Stimulated activated CD4-positive, alpha-beta T cell treated with anti-CD3 and anti-CD28 coated beads, Interleukin-2, amount 100 ng/mL, for 24 hours (primary cell): ENCODE measurements at places on chromosomes 11 and 22.

DNA sequence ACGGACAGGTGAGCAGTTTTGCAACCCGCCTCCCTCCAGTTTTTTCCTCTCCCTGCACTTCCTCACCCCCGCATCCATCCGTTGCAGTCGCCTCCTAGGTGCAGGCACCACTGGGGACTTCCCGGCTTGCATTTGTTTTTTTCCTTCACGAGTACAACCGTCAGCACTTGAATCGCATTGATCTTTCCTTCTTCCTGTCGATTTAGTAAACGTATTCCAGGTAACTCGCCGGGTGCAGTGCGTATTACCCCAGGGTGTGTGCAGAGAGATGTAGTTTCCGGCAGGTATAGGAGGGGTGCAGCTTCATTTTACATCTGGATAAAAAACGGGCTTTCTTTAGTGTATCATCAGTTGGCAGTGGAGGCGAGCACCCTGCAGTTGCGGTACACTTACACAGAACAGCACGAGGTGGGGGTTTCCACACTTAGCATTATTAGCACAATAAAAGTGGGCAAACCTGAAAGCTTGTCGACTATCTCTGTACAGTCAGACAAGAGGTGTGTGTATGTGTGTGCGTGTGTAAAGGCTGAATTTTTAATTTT is at the start of gene SORL1-AS1:
Gene SORL1-AS1 (minus strand): TSS at position 359 of the 542 bp plus-strand sequence.
- DNase-seq = peak; percentile 70

DNA sequence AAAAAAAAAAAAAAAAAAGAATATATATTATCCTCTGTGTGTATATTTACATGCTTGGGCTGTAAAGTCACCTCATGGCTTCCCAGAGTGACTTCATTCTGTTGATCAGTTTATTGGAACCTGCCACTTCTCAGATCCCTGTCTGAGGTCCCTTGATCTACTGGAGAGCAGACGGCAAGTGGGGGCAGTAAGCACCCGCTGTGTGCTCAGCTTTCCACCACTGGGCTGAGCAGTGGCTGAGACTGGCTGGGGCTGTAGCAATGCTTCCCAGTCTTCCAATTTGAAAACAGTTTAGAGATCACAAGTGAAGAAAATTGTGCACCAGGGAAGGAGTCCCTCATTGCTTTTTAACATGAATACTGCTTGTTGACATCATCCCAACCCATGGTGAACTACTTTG is 6.9 kb upstream of the RBM4B start:
- no peak for DNase-seq

DNA sequence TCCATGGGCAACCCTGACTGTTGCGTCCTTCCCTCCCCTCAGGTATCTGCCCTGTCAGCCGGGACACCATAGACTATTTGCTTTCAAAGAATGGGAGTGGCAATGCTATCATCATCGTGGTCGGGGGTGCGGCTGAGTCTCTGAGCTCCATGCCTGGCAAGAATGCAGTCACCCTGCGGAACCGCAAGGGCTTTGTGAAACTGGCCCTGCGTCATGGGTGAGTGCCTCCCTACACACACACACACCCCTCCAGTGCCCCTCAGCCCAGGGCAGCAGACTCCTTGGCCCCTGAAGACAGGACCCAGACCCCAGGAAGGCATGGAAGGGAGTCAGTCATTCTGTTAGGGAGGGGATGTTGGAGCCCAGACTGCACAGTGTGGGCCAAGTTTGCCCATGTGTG is 17.9 kb upstream of the UVRAG start:
- no peak for DNase-seq

DNA sequence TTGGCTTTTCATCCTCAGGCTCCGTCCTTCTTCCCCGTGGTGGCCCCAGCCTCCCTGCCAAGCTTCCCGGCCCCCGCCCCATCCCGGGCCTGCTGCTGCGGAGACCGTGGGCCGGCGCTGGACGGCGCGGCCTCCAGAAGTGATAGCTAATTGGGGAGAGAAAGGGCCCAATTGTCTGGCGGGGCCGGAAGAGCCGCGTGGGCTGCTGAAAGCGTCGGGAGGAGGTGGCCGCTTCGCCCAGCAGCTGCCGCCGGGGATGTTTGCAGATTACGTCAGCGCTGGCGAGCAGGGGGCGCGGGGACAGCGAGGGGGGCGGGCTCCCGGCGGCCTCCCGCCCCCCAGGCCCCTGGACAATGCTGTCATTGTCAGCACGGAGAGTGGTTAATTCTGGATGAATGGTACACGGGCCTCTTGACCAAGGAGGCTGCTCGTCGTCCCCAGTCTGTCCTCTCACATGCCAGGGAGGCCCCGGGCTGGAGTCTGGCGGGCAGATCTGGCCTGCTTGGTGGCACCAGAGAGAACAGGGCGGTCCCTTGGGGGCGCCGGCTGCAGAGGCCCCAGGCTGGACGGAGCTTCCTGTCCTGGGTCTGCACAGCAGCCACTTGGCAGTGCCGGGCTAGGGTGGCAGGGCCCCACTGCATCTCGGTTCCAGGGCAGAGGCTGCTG is 1.6 kb downstream of the SMIM38 start:
- DNase-seq = no peak

DNA sequence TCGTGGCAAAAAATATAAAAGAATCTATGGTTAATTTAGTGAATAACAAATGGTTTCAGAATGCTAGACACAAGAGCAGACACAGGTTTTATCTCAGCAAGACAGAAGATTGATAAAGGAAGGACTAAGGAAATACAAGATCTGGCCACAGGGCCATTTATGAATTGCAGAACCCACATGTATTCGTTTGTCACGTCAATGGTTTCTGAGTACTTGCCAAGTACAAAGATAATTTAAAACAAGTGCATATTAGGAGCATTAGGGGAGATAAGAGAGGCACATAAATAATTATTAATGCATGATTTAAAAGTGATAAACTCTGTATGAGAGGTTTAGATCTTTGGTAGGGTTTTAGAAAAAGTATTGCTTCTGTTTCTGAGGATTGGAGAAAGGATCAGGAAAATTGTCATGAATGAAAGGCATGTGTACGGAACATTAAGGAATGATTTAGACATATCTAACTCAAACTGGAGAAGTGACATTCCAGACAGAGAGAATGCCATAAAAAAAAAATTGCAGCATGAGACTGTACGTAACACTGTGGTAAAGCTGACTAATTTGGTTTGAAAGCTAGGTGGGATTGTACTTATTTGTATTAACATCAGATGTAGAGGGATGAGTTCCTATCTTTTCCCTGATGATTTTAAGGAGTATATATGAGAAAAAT is 727.1 kb downstream of the NELL1 start:
- no peak for DNase-seq

- no peak for DNase-seq
Observed at GRCh38 chr22:47175151-47176025, 412.9 kb downstream of the TBC1D22A start.

- no peak for DNase-seq
Observed at GRCh38 chr22:27347951-27348350, 453.6 kb downstream of the MN1 start.

GRCh38 chr11:34313099-34313517 is 44.7 kb downstream of the ABTB2 start:
- DNase-seq = peak; percentile 3

GRCh38 chr22:22465094-22465602 is 43.4 kb downstream of the ZNF280B start:
- DNase-seq = no peak

GRCh38 chr11:18317551-18317950 is 4.4 kb downstream of the HPS5 start:
- no peak for DNase-seq

GRCh38 chr11:36738292-36738861 is 140.3 kb upstream of the RAG2 start:
- no peak for DNase-seq

GRCh38 chr11:82577246-82577645 is 156.4 kb downstream of the FAM181B start:
- DNase-seq = no peak

DNA sequence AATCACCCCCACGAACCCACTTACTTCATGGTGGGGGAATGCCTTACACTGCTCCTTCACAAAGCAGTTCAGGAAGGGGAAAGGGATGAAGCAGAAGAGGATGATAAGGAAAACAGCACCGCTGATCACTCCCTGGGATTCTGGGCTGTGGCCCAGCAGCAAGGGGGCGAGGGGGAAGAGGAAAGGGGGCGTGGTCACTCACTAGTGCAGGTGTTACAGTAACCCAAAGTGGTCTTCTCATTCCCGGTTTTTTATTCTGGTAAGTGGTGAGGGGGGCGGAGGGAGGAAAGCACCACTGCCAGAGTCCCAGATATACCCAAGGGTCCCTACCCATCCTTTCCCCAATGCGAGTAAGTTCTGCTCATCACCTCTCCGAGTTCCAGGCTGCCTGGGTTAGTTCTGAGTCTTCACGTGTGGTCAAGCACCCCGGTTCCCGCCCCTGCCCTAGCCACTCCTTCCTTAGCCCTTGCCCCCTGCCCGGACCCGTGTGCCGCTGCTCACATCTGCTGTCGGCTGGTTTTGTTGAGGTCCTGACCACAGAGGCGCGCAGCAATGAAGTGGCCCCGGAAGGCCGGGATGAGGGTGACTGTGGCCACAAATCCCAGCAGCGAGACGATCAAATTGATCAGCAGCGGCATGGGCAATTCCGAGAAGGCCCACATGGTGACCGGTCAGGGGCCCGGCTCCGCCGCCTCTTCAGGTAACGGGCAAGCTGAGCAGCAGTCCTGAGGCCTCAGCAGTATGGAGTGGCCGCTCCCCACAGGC is 477 bp downstream of the DPAGT1 start:
- peak; percentile 43 for DNase-seq

GRCh38 chr11:120219232-120219937 is 8.6 kb downstream of the OAF start:
- no peak for DNase-seq

- no peak for DNase-seq
Observed at GRCh38 chr22:37711490-37711889, 14.6 kb downstream of the TRIOBP start.

GRCh38 chr11:73980001-73980961 is 2.4 kb downstream of the UCP2 start:
- DNase-seq = peak; percentile 63
